ENCODE measurements at places on chromosomes 7 and 10. TPM values are rescaled to one million over a fixed set of nuclear protein-coding genes. Genes with fewer than 3 reads are reported as not detected.

The SRRM3 gene
- polyA plus RNA-seq, result 0.48 TPM

The TCF7L2 gene
- polyA plus RNA-seq, result 3.4 TPM

The KCNH2 gene
- polyA plus RNA-seq, result 0.20 TPM

The SEMA3C gene
- polyA plus RNA-seq, result 15.7 TPM

The ZPBP gene
- not detected for polyA plus RNA-seq

DNA sequence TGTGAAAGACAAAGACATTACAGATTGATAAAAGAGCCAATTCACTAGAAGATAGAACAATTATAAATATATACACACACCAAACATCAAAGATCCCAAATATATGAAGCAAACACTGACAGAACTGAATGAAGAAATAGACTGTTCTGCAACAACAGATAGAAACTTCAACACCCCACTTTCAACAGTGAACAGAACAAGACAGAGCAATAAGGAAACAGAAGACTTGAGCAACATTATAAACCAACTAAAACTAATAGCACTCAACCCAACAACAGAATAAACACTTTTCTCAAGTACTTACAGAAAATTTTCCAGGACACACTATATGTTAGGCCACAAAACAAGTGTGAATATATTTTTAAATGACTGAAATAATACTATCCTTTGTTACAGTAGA lies 10.9 kb downstream of the CDCA7L start:
- no peak overlapping the region for H3K27ac ChIP-seq
- peaks cover 5% of the 10 kb centered on the region for H3K4me1 ChIP-seq
- no peak overlapping the region for H3K4me3 ChIP-seq
- H3K36me3 ChIP-seq, result no peaks in the 10 kb centered on the region

- peak; percentile 70 for DNase-seq
- no peaks in the 10 kb centered on the region for H3K4me1 ChIP-seq
- no peaks in the 10 kb centered on the region for H3K36me3 ChIP-seq
- no peak overlapping the region for H3K4me3 ChIP-seq
- H3K27ac ChIP-seq, result no peak overlapping the region
Observed at GRCh38 chr7:76428868-76429805, 4.4 kb downstream of the ZP3 start.

- H3K4me3 ChIP-seq, result no peak overlapping the region
- no peaks in the 10 kb centered on the region for H3K4me1 ChIP-seq
- H3K36me3 ChIP-seq, result no peaks in the 10 kb centered on the region
- H3K27me3 ChIP-seq, result no peaks in the 10 kb centered on the region
- no peak overlapping the region for H3K27ac ChIP-seq
Observed at GRCh38 chr7:50391386-50391785, 58.8 kb downstream of the FIGNL1 start.

DNA sequence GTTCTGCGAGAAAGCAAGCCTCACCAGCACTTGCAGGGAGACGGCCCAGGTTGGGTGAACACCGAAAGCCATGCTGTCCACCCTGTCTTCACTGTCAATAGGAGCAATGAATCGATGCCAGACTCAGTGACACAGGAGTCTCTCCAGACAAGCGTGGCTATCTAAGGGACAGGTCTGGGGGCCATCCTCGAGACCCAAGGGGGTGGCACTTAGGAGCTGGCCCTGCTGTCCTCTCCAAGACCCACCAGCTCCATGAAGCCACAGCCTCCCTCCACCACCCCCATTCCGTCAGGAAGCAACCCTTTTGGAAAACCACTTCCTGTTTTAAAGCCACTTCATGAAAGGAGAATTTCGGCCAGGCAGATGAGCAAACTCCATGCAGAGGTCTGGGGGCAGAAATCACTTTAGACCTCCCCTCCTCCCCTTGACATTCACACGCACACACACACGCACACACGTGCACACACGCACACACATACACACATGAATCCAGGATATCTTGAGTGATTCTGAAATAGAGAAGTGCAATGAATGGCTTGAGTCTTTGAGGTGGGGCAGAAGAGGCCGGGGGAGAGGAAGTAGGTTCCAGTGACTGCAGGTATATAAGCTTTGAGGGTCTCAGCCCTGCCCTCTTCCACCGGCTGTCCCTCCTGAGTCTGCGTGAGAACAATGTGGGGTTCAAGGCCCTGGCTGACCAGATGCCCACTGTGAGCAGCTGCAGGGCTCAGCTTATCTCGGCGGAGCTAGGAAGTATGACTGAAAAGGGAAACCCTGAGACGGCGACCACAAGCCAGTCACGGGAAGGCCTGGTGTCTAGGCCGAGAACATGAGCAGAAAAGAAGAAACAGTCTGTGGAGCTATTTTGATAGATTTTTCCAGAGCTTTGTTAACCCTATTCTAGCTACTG lies 25.0 kb downstream of the RGS10 start:
- DNase-seq, result no peak
- H3K27me3 ChIP-seq, result no peaks in the 10 kb centered on the region
- peak overlapping the region; percentile 23 for H3K27ac ChIP-seq
- H3K4me3 ChIP-seq, result no peak overlapping the region
- H3K36me3 ChIP-seq, result no peaks in the 10 kb centered on the region

DNA sequence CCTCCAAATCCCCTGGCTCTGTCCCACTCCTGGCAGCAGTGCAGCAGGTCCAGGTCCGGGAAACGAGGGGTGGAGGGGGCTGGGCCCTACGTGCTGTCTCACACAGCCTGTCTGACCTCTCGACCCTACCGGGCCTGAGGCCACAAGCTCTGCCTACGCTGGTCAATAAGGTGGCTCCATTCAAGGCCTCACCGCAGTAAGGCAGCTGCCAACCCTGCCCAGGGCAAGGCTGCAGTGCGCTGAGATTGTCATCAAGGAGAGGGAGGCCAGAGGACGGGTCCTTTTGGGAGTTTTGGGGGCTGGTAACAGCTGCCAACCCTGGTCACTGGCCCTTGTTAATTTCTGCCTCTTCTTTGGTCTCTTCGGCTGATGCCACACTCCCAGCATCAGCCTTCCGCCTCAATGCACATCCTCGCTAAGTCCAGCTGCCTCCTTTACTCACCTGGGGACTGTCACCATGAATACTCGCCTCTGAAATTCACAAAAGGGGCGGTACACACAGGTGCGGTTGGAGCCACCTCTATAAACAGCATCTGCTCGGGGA lies 3.5 kb downstream of the EPO start:
- DNase-seq, result no peak
- H3K4me1 ChIP-seq, result no peaks in the 10 kb centered on the region
- H3K27me3 ChIP-seq, result peaks cover 42% of the 10 kb centered on the region
- no peak overlapping the region for H3K4me3 ChIP-seq
- H3K36me3 ChIP-seq, result no peaks in the 10 kb centered on the region

DNA sequence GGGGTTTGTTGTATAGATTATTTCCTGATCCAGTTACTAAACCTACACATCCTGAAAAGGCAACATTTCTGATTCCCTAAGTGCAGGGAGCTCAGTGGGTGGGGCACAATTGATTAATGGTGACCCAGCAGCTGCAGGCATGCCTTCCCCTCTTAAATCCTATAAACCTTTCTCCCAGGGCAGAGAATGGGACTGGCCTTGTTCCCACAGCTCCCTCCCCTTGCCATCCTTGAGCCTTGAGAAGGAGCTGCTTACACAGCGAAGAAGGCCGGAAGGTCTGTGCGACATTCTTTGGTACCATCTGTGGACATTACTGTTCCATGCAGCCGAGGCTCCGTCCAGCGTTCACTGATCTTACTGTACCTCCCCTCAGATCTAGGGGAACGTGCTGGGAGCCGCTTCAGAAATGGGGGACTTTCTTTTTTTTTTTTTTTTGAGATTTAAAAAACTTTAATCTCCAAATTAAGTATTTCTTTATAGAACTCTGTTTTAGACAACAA lies 14.3 kb downstream of the KLF6 start:
- no peaks in the 10 kb centered on the region for H3K27me3 ChIP-seq
- H3K4me1 ChIP-seq, result peaks cover 12% of the 10 kb centered on the region
- DNase-seq, result no peak

DNA sequence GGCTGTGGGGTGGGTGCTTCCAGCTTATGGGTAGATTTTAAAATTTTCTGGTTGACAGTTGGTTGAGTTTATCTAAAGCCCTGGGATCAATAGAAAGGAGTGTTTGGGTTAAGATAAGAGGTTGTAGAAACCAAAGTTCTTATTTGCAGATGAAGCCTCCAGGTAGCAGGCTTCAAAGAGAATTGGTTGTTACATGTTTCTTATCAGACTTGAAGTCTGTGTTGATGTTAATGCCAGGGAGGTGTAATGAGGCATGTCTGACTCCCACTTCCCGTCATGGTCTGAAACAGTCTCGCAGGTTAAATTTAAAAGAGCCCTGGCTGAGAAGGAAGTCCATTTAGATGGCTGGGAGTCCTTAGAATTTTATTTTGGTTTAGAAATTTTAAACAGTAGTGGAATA lies 165.2 kb upstream of the TMEM72 start:
- no peaks in the 10 kb centered on the region for H3K27me3 ChIP-seq
- no peak for DNase-seq
- H3K27ac ChIP-seq, result no peak overlapping the region
- no peaks in the 10 kb centered on the region for H3K36me3 ChIP-seq
- no peaks in the 10 kb centered on the region for H3K4me1 ChIP-seq

DNA sequence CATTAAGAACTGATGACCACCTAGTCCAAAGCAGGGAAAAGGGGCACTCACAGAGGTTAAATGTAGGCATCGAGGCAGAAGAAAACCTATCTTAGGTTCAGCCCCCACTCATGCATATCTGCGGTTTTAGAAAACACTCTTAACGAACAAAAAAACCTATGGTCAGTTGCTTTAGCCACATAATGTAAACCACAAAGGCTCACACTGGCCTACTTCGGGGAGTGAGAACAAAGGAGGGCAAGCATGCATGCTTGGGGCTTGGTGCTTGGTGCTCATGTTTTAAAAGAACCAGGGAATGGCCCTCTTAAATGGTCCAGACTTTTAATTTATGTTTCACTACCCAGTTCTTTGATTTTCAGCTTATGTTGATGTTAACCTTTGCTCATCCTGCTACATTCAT lies 14.2 kb downstream of the INSYN2A start:
- H3K4me3 ChIP-seq, result no peak overlapping the region
- no peaks in the 10 kb centered on the region for H3K4me1 ChIP-seq
- no peaks in the 10 kb centered on the region for H3K27me3 ChIP-seq
- H3K27ac ChIP-seq, result no peak overlapping the region
- DNase-seq, result no peak
- H3K36me3 ChIP-seq, result no peaks in the 10 kb centered on the region

- H3K4me3 ChIP-seq, result peak overlapping the region; percentile 97
- H3K27ac ChIP-seq, result peak overlapping the region; percentile 100
- peak; percentile 85 for DNase-seq
- H3K36me3 ChIP-seq, result peaks cover 33% of the 10 kb centered on the region
- no peaks in the 10 kb centered on the region for H3K27me3 ChIP-seq
Observed at GRCh38 chr10:75209921-75210281, 695 bp upstream of the VDAC2 start.

DNA sequence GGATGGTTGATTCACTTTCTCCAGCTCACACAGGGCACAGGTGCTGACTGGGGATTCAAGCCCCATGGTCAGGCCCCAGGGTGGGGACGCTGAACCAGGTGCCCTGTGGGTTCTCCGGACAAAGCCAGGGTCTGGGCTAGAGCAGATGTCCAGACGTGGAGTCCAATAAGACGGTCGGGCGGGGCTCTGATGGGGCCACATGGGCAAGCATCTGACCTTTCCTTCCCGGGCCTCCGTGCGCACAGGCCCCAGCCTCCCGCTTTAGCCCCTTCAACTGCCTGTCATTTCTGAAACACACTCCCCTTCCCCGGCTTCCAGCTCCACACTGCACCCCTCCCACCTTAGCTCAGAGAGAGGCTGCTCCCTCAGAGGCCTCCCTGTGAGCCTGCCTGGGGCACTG lies 153.0 kb upstream of the PPP2R2D start:
- DNase-seq, result no peak
- no peak overlapping the region for H3K27ac ChIP-seq
- no peaks in the 10 kb centered on the region for H3K27me3 ChIP-seq
- no peaks in the 10 kb centered on the region for H3K36me3 ChIP-seq

GRCh38 chr10:69213591-69214311 lies 6.4 kb upstream of the HKDC1 start:
- H3K4me1 ChIP-seq, result peaks cover 7% of the 10 kb centered on the region
- H3K4me3 ChIP-seq, result no peak overlapping the region
- DNase-seq, result no peak
- no peak overlapping the region for H3K27ac ChIP-seq
